ENCODE measurements at places on chromosomes 2 and 18. TPM values are rescaled to one million over a fixed set of nuclear protein-coding genes. Genes with fewer than 3 reads are reported as not detected.
A peak's percentile ranks its signal among the peaks of the same experiment; 100 is the strongest.

DNA sequence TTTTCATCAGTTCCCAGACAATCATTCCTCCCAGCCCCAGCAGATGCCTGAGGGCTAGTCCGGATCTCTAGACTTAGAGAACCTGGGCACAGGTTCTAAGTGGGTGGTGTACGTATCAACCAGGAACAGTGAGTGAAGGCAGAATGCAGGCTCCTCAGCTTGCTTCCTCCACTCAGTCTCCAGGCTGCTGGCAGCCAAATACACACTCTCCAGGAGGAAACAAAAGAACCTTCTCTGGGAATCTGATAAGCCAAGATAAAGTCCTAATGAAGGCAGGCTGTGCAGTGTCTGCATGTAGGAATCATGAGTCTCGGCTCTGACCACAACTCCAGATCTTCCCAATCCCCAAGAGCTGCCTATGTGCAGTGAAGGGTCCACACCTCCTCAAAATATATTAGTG lies 245.7 kb downstream of the SP3 start:
- no peak for DNase-seq

DNA sequence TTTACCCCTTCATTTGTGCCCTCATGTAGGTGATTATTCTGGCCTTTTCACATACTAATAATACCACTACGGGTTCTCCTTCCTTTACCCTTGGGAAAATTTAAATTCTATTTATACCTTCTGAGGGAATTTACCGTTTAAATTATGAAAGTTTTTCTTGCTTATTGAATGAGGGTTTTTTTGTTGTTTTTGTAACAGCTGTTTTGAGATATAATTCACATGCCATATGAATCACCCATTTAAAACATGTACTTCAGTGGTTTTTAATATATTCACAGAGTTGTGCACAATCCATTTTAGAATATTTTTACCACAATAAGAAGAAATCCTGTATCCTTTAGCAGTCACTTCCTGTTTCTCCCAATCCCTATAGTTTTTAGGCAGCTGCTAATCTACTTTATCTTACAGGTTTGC lies 54.7 kb downstream of the EML4 start:
- no peak for DNase-seq

DNA sequence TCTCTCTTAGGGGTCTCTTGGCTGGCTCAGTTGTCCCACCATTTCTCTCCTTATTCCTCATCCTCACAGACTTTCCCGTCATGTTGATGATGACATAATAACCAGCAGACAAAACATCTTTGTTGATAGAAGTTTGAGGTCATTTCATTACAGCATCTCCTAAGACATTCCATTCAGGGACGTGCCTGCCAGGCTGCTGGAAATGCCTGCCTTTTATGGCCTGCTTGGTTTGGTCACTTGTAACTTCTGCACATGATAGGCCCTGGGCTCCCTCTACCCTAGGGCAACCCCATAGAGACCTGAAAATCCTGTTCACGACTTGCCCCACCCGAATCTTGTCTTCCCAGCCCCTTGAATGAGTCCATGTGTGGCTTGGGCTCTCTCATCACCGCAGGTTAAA lies 81.7 kb downstream of the SDC1 start:
- no peak for DNase-seq

CLHC1 gene
- total RNA-seq, result 8.0 TPM

DCDC2C gene
- not detected for total RNA-seq

GRCh38 chr2:99864561-99865553 lies 277.5 kb downstream of the AFF3 start:
- DNase-seq, result no peak

DNA sequence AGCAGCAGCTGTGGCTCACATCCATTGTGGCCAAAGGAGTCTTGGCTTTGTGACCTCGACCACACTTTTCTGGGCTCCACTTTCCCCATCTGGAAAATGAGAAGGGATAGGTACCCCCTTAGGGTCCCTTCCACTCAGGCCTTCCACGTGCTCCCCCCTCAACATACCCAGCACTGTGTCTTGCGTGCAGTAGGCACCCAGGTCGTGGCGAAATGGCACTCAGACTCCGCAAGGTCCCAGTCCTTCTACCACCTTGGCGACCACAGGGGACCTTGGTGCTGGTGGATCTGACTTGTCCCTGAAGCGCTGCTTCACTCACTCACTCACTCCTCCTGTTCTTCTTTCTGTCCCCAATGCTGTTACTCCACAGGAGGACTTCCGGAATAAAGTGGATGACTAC lies 19.9 kb upstream of the SCLY start:
- DNase-seq, result no peak

DNA sequence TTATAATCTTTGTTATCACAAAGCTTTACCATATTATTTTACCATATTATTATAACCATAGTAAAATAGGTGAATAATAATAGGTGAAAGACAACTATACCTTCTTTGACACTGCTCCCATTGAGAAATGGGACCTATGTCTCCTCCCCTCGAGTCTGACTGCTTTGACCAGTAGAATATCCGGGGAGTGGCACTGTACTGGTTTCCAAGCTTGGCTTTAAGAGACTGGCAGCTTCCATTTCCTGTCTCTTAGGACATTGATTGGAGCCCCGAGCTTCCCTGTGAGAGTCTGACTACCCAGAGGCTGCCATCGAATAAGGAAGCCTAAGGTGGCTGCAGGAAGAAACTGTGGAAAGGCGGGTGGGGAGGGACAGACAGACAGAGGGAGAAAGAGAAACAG lies 40.1 kb upstream of the PLEKHM3 start:
- DNase-seq, result no peak

MEP1B gene
- total RNA-seq, result not detected

DNA sequence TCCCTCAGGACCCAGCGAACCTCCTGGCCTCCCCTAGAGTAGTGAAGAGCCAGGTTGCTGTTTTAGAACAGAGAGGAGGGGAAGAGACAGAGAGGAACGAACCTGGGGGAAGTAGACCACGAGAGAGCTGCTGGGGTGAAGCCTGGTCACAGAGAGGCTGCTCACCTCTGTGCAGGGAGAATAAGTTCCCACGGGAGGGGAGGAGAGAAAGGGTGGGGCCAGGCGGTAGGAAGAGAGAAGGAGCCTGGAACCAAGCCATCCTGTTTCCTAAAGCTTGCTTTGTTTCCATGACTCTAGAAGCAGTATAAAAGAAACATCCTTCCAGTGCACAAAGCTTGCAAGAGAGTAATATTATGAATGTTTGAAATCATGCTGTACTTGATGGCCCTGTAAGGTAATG lies 147.9 kb downstream of the MYT1L start:
- no peak for DNase-seq

YES1 gene
- total RNA-seq, result 89.2 TPM

DNA sequence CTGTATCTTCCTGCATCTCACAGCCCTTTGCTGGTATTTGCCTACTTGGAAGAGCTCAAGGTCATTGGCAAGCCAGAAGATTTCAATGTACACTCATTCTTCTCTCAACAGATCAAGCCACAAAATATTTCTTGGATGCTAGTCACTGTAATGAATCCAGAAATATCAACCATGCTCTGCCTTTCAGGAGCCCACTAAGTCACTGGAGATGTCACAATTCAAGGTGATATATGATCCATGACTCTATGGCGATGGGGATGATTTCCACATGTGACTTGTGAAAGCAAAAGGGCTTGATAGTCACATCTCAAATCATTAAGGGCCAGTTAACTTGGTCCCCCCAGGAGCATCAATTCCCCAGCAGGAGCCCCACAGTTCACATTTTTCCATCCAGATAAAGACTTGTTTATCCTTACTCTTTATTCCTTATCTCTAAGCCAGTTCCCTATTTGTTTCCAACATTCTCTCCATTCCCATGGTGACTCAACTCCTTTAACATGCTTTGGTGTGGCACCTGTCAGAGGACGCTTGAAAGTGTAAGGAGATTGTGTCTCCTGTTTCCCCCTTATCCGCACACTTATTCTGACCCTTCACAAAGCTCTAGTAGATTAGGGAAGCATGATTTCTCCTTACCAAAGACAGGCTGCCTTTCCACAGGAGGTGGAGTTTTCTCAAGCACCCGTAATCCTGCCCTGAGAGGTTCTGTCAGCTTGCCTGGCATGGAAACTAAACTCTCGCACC lies 15.8 kb downstream of the PKDCC start:
- no peak for DNase-seq

GRCh38 chr2:59754011-59754735 lies 799.3 kb downstream of the BCL11A start:
- peak; percentile 62 for DNase-seq

DNA sequence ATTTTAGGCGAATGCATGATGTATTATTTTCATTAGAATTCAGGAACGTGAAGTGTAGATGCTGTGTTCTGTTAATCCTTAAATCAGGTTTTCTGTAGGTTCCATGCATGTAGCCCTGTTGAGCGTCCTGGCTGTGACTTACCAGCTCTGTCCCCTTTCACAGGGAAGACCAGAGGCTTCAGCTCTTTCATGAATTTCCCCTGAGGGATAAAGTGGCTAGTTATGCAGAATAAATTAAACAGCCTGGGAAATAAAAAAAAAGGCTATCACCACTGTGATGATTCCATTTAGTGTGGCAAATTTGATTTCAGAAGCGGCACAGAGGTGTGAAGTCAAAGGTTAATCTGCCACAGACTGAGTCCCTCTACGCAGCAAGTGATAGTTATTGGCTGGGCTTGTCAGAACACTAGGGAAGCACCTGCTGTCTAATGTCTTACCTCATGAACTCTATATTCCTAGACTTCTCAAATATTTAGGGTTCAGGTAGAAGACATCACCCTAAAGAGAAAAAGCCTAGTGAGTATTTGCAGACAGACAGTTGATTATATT lies 61.6 kb upstream of the LINC00305 start:
- DNase-seq, result no peak

GRCh38 chr2:24329700-24330099 lies 30.6 kb downstream of the ITSN2 start:
- DNase-seq, result no peak

DNA sequence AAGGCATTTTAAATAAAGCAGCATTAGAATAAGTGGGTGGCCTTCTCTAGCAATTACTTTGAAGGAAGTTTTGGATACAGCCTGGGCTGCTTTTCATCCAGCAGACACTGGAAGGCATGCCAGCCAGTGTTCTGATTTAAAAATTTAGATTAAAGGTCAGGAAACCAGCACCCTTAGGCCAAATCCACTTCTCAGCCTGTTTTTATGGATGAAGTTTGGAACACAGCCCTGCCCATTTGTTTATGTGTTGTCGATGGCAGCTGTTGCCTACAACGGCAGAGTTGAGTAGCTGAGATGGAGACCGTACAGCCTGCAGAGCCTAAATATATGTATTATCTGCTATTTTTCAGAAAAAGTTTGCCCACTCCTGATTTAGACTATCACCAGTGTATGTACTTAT lies 313.6 kb upstream of the ACVR2A start:
- DNase-seq, result no peak

Data from H9 (cell line).